NCI-H446 treated with DMSO at 0.1 percent for 48 hours (cell line): ENCODE measurements at places on chromosomes 3 and 15.

- no peak for DNase-seq
These were observed 75.0 kb upstream of the MBNL1 start for GRCh38 chr3:152193673-152194267.

- DNase-seq: no peak
These were observed 574 bp downstream of the CHST2 start for GRCh38 chr3:143119974-143120715.

DNA sequence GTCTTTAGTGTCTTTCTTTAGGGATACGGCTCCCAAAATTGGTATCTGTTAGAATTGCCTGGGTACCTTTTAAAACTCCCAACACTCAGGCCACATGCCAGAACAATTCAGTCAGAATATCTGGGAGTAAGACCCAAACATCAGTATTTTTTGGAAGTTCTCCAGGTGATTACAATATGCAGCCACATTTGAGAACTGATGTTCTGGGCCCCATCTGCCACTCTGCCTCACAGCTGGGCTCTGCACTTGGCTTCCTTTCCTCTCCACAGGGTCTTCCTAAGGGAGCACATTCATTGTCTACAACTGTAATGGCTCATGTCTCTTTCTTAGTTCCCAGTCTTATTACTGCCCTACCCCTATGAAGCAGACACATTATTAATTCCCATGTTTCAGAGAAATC lies 394.5 kb downstream of the MFSD1 start:
- no peak for DNase-seq

- peak; percentile 25 for DNase-seq
These were observed 1.3 kb downstream of the GATM start for GRCh38 chr15:45376967-45377608.

DNA sequence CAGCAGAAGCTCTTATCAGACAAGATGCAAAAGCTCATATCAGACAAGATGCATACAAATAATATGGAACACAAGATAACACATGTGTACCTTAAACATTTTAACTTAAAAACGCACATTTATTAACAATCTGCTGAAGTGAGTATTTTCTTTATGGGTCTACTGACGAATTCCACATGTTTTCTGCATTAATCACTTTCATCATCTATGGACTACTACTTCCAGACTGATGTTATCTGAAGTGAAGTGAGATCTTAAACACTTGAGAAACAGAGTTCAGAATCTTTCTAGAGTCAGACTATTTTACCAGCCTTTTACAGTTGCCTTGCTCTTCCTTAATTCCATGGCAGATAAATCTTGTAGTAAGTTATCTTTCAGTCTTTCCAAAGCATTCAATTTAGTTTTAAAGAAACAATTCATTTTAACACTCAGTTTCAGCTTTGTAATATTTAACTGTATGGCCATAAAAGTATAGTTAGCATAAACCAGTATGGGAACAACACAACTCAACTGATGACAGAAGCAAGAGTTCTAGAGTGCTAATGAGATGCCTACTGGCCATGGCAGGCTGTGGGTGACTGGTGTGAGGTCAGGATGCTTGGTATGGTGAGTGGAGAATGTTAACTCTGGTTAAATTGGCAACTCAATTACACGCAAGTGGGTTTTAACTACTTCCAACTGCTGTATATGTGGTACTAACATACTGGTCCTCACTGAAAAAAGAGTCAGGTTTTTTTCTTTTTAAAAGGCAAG lies 9.8 kb downstream of the CMTM6 start:
- no peak for DNase-seq

DNA sequence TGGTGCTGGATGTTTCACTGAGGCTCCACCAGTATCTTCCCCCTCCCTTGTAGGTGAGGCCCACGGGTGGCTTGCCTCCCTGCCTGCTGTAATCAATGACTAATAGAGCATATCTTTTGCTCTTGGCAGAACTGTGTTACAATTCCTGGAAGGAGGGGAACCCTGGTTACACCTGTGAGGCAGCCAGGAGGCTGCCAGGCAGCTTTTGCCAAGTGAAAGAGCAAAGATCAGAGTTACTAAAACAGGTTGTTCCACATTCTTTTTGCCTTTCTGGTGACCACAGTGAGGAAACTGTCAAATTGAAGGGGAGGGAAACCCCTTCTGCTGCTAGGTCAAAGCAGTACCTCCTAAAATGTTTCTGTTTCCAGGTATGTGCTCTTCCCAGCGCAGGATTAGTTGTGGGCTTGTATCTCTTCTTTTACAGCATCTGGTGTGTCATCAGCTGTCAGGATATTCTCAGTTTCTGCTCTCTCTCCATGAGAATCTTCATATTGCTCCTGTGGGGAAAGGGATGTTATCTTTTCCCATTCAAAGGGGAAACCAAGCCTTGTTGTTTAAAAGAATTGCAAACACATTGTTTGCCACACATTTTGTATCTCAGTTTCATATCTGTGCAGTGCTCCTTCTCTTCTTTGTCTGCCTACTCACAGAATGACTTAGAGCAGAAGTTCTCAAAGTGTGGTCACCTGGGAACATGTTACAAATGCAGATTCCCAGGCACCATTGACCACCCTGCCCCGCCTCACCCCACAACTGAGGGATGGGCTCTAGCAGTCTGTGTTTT lies 137.4 kb upstream of the UMPS start:
- no peak for DNase-seq

DNA sequence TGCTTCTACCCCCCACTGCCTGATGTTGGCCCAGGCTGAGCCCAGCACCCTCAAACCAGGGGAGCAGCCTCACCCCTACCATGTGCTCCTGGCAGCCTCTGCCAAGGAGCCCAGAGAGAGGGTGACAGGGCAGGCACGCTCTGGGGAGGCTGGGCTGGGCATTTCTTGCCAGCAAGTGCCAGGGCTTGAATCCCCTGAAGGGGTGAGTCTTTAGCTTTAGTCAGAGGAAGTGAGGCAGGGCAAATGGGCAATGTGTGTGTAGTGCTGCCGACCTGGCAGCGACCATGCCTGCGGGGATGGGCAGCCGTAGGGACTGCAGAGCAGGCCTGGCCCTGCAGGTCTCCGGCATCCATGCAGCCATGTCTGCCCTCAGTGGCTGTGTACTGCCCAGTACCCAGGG lies 18.1 kb downstream of the DUSP7 start:
- DNase-seq: no peak

GRCh38 chr15:35751413-35752133 lies 205.6 kb upstream of the DPH6 start:
- DNase-seq: peak; percentile 48

- no peak for DNase-seq
These were observed 45.4 kb downstream of the TMCO5A start for GRCh38 chr15:37979671-37980409.

DNA sequence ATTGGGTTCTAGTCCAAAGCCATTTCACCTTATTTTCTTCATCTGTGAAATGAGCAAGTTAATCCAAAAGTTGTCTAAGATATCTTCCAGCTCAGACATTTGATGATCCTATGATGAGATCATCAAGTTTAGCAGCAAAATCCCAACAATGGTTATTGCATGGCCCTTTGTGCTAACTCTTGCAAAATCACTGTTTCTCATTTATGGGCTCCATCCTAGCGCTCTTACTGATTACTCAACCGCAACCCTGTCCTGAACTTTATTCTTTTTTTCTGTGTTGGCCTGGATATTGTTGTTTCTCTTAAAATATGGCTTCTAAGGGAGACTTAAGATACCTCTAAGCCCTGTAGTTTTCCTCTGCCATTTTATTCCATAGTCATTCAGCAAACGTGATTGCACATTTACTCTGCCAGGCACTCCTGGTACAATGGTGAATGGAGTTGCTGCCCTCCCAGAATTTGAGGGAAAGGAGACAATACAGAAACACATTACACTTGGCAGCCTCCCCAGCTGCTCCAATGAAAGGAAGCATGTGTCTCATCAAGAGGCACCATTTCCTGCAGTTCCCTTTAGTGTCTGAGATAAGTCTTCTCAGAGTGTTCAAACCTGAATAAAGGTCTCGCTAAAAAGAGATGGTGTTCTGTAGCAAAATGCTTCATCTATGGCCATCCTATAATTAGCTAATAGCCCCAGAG lies 4.4 kb downstream of the GXYLT2 start:
- DNase-seq: no peak
